Ovary (tissue), 10 donors: ENCODE measurements at places on chromosomes 5 and 9. TPM values are rescaled to one million over a fixed set of nuclear protein-coding genes. Genes with fewer than 3 reads are reported as not detected.

DNA sequence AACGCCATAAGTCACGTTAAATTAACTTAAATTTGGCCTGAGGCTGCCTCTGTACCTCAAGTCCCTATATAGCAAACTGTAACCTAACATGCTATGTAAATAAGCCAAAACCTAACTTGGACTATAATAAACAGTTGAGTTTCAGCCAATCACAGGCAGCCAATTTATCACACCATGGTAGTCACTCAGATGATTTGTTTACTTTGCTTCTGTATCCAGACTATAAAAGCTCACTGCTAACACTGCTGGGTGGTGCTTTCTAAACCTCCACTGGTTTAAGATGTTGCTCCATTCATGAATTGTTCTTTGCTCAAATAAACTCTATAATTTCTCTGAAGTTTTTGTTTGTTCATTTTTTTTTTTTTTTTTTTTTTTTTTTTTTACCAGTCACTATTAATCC lies 62.8 kb downstream of the TRPM3 start:
- DNase-seq, result no peak

DNA sequence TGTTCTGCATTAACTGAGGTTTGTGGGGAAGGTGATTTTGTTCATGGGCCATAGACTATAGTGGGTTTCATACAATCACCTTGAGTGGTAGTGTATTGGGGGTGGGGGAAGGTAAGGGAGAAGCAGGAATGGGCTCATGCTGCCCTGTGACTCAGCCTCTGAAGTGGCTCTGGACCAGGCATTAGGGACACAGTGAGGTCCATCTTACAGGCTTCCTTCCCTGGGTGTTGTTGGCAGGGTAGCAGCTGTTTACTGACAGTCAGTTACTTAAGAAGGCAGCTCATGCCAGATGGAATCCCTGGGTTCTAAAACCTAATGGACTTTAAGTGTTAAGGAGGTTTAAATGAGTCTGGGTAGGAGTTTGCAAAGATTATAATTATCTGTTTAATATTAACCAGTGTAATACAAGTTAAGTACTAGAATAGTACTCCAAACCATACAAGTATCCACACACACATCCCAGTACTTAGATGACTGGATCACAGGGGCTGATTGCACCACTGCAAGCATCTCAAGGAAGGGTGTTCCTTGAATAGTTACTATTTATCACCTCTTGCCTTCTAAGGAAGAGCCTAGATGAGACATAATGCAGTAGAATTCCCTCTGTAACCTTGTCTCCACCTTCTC lies 59.3 kb downstream of the CAST start:
- DNase-seq, result no peak

DNA sequence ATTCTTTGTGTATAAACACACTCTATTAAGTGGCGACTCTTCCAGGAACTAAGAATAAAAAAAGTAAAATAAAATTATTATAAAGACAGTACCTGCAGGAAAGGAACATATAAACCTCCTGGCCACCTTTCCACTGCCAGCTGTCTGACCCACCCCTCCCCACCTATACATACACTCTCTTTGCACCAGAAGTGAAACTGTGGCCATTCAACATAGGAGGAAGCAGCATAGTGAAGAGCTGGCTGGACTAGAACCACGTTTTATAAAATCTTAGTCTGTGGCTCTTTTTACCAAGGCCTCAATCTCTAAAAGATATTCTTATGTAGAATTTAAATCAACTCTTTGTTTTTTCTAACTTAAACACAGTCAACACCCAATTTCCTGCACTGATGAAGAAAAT lies 289.6 kb downstream of the GABRB2 start:
- no peak for DNase-seq

DNA sequence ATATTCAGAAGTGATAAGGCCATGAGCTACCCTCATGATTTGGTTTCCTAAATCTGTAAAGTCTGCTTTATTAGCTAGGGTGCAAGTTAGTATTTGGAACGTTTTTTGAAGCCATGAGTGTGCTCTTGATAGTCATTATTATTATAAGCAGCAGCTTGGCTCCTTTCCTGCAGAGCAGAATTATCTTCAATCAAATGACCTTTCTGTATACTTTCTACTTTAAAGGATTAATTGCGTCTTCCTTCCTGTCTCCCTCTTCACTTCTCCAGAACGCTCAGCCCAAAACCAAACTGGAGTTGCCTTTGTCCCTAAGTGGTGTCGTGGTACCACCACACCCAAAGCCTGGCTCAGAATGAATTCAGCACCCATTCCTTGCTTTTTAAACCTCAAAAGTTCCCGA lies 211.3 kb downstream of the ARHGAP26 start:
- no peak for DNase-seq

LHFPL2 gene
- 41.5 TPM for polyA plus RNA-seq
